ENCODE measurements at places on chromosomes 2 and 18. TPM values are rescaled to one million over a fixed set of nuclear protein-coding genes. Genes with fewer than 3 reads are reported as not detected.

DNA sequence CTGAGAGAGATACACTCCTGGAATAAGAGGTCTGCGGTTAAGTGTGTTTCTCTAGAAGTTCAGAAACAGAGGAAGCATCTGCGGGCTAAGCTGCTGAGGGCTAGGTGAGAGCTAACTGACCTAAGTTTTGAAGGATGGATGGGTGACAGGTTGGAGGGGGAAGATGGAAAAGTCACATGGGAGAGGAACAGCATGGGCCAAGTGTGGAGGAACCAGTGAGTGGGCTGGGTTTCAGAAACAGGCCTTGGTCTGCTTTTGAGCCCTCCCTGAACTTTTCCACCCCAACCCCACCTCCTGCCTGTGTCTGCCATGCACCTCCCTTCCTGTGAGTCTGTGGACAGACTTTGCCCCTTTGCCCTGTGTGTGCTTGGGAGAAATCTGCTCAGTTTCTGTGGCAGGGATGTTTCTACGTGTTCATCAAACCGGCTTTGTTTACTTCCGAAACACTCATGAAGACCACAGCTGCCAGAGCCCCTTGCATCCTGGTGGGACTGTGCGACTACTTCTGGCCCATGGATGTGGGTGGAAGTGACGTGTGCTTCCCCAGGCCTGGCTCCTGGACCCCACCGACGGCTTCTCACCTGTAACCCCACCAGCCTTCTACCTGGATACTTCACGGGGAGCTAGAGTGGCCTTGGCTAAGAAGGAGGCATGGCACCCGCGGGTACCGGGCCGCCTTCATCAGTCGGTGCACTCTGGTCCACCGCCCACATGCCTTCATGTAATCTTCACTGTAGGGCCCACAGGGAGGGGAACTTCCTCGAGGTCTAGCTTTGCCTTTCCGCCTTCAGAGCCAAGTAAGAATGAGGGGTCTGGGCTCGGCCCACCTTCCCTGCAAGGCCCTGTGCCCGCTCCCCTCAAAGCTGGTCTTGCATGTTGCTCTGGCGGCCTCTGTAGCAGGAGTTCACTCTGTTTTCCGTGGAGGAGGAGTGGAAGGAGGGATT lies 1.4 kb upstream of the HPCAL1 start:
- peaks cover 53% of the 10 kb centered on the region for H3K4me1 ChIP-seq
- no peak overlapping the region for H3K27ac ChIP-seq
- no peaks in the 10 kb centered on the region for H3K27me3 ChIP-seq
- DNase-seq = no peak
- no peaks in the 10 kb centered on the region for H3K36me3 ChIP-seq
- H3K4me3 ChIP-seq = no peak overlapping the region

- H3K4me3 ChIP-seq = no peak overlapping the region
- no peak overlapping the region for H3K27ac ChIP-seq
- H3K36me3 ChIP-seq = no peaks in the 10 kb centered on the region
- no peak for DNase-seq
- no peaks in the 10 kb centered on the region for H3K4me1 ChIP-seq
Measured at GRCh38 chr2:144240656-144241339, 279.1 kb downstream of the ZEB2 start.

GRCh38 chr2:183219888-183220287 lies 95.6 kb downstream of the NUP35 start:
- H3K36me3 ChIP-seq = no peaks in the 10 kb centered on the region
- H3K27me3 ChIP-seq = no peaks in the 10 kb centered on the region
- no peak overlapping the region for H3K27ac ChIP-seq
- H3K4me1 ChIP-seq = peaks cover 15% of the 10 kb centered on the region

DNA sequence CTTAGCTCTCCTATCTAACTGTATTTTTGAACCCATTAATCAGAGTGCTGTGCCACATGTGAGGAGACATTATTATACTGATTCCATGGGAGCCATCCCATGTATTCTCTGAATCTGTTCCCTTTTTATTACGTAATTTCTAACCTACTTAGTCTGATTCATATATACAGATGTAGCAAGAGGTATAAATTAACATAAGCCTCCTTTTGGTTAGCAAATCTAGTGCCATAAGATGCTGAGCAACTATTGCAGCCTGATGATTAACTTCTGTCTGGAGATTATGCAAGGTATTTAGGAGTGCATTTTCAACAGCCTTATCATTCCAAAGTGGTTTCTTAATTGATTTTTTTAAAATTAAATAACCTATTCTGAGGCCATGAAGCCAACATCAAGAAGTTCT lies 114.1 kb upstream of the MSH2 start:
- no peak overlapping the region for H3K27ac ChIP-seq
- H3K4me3 ChIP-seq = no peak overlapping the region
- H3K4me1 ChIP-seq = peaks cover 6% of the 10 kb centered on the region

DNA sequence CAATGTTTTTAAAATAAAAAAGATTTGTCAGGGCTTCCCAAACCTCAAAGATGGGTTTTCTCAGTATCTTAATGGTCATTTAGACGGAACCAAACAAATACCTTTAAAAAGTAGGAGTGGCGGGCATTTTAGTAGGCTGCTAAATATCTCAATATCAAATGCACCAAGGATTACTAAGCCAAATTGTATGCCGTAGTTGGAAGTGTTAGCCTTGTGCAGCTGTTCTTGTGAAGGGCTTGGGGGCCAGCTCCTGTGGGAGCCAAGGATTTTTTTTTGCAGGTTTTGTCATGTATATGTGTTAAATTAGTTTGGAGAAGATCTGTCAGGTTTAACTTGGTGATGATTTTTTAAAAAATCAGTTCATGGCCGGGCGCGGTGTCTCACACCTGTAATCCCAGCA lies 52.1 kb downstream of the ACTR2 start:
- no peaks in the 10 kb centered on the region for H3K27me3 ChIP-seq
- peaks cover 5% of the 10 kb centered on the region for H3K36me3 ChIP-seq
- DNase-seq = no peak
- peaks cover 16% of the 10 kb centered on the region for H3K4me1 ChIP-seq
- no peak overlapping the region for H3K4me3 ChIP-seq

GRCh38 chr18:58491773-58492752 lies 136.8 kb downstream of the ALPK2 start:
- H3K36me3 ChIP-seq = peaks cover 20% of the 10 kb centered on the region
- H3K27ac ChIP-seq = no peak overlapping the region
- no peak overlapping the region for H3K4me3 ChIP-seq
- no peak for DNase-seq
- H3K27me3 ChIP-seq = no peaks in the 10 kb centered on the region

DNA sequence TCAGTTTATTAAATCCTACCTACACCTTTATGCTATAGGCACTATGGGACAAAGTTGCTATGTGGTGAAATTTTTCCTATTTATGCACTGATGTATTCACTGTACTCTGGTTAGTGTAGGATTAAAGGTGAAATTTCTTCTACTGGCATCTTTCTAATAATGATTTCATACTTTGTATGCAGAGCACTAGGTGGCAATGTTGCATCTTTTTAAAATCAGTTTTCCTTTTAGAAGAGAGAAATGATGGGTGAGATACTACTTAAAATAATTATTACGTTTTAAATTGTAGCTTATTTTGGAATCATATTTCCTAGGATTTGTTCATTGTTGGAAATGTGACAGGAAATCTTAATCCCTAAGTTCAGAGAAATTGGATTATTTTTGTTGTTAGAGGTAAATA lies 150.9 kb downstream of the CD8B2 start:
- no peaks in the 10 kb centered on the region for H3K27me3 ChIP-seq
- no peaks in the 10 kb centered on the region for H3K36me3 ChIP-seq
- H3K4me3 ChIP-seq = no peak overlapping the region
- no peaks in the 10 kb centered on the region for H3K4me1 ChIP-seq

- H3K4me1 ChIP-seq = peaks cover 6% of the 10 kb centered on the region
- no peaks in the 10 kb centered on the region for H3K27me3 ChIP-seq
- H3K4me3 ChIP-seq = no peak overlapping the region
- DNase-seq = no peak
- H3K36me3 ChIP-seq = no peaks in the 10 kb centered on the region
Measured at GRCh38 chr2:234339501-234339900, 157.4 kb downstream of the ARL4C start.

- H3K27me3 ChIP-seq = no peaks in the 10 kb centered on the region
- no peak overlapping the region for H3K27ac ChIP-seq
- H3K4me3 ChIP-seq = no peak overlapping the region
- no peaks in the 10 kb centered on the region for H3K36me3 ChIP-seq
- H3K4me1 ChIP-seq = no peaks in the 10 kb centered on the region
Measured at GRCh38 chr18:2897448-2898185, 50.8 kb downstream of the EMILIN2 start.

GRCh38 chr2:96866149-96866548 lies 3.7 kb downstream of the SEMA4C start:
- H3K27ac ChIP-seq = no peak overlapping the region
- H3K4me3 ChIP-seq = no peak overlapping the region
- H3K4me1 ChIP-seq = peaks cover 32% of the 10 kb centered on the region

GRCh38 chr2:215338883-215339679 lies 27.2 kb downstream of the ATIC start:
- DNase-seq = no peak
- H3K4me1 ChIP-seq = no peaks in the 10 kb centered on the region
- peaks cover 87% of the 10 kb centered on the region for H3K36me3 ChIP-seq
- no peak overlapping the region for H3K27ac ChIP-seq
- H3K4me3 ChIP-seq = no peak overlapping the region

DNA sequence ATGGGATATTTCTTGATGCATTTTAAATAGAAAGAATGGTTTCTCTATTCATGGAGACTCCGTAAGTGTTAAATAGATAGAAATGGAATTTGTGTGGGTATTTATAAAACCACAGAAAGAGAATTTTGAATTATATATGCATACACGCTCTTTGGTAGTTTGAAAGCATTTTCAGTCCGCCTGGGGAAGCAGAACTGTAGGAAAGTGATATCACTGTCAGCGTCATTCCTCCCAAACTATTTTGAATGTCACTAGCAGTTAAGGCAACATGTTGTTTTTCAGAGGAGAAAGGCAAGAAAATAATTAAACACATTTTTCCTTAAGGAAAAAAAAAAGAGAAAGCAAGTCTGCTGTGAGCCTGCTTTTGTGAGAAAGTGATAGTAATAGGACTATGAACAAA lies 8.7 kb upstream of the ERMN start:
- no peak overlapping the region for H3K4me3 ChIP-seq
- DNase-seq = no peak
- H3K27ac ChIP-seq = no peak overlapping the region
- no peaks in the 10 kb centered on the region for H3K27me3 ChIP-seq

DNA sequence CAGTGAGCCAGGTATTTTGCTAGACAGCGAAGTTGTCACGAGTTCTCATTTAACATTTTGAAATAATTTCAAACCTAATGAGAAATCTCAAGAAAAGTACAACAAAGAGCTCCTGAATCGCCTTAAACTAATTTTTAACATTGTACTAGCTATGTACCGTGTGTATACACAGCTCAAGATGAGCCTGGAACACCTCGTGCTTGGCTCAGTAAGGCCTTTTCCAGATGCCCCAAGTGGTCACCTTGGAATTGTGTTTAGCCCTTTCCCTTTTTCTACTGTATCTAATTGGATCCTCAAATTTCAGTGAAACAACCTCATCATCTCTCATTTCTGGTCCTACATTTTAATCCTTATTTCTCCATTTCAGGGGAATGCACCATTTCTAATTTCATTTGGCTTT lies 7.2 kb downstream of the PTPN4 start:
- H3K27me3 ChIP-seq = no peaks in the 10 kb centered on the region
- H3K4me3 ChIP-seq = no peak overlapping the region
- no peaks in the 10 kb centered on the region for H3K4me1 ChIP-seq
- no peak overlapping the region for H3K27ac ChIP-seq

DNA sequence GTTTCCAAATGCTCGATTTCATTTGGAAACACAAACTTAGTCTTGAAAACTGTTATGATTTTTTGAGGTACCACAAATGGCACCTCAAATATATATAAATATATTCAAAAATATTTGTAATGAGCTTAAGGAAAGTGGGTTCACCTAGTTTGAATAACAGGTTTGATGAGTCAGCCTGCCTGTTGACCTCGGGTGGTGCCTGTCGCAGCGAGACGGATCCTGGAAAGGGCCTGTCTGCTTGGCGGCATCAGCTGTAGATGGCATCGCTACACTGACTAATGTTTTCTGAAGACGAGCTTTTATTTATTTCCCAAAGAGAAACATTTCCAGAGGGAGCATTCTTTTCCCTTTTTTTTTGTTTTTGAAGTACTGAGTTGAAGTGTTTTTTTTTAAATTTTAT lies 6.9 kb downstream of the ALLC start:
- no peak overlapping the region for H3K27ac ChIP-seq
- no peak for DNase-seq
- H3K36me3 ChIP-seq = no peaks in the 10 kb centered on the region
- H3K4me3 ChIP-seq = no peak overlapping the region

DNA sequence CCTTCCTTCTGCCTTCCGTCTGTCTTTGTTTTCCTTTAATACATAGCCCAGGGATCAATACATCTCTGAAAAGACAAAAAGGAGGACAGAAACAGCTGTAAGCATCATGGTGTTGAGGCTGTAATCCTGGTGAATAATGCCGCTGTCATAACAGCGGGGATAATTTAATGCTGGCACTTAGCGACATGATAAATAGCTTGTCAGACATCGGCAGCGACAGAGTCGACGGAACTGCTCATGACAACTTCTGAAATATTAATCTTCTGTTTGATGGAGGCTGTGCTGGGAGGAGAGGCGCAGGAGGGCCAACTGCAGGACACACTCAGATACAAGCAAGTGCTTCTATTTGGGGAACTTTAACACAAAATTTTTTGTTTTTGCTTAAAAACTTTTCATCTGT lies 602.2 kb downstream of the GALR1 start:
- no peak for DNase-seq
- no peak overlapping the region for H3K4me3 ChIP-seq
- no peaks in the 10 kb centered on the region for H3K4me1 ChIP-seq
- no peaks in the 10 kb centered on the region for H3K36me3 ChIP-seq
- H3K27ac ChIP-seq = no peak overlapping the region

DNA sequence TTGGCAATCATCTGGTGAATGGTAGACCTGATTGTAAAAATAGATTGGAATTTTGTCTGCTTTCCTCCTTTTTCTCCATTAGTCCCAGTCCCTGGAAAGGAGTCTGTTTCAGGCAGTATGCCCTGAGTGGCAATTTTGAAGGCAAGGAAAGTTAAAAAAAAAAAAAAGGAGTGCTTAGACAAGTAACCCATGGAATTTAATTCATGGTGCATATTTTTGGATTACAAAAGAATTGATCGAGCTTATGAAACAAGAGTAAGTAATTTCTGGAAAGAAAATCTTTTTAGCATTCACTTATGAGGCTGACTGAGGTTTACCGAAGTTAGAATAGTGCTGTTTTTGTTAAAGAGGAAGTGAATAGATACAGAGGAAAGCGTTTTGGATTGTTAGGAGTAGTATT lies 29.4 kb upstream of the TMEM178A start:
- H3K36me3 ChIP-seq = no peaks in the 10 kb centered on the region
- no peak overlapping the region for H3K27ac ChIP-seq
- H3K27me3 ChIP-seq = no peaks in the 10 kb centered on the region
- no peak for DNase-seq
- H3K4me3 ChIP-seq = no peak overlapping the region

The ALPG gene
- total RNA-seq = 0.03 TPM

Measured in SJSA1 (cell line).